Fibroblast of skin of back (primary cell): ENCODE measurements at places on chromosomes 1 and 21.
A peak's percentile ranks its signal among the peaks of the same experiment; 100 is the strongest.

GRCh38 chr1:90964444-90965035 lies 57.3 kb downstream of the ZNF644 start:
- peak; percentile 29 for DNase-seq

GRCh38 chr1:9345922-9346321 lies 53.2 kb downstream of the SPSB1 start:
- no peak for DNase-seq

DNA sequence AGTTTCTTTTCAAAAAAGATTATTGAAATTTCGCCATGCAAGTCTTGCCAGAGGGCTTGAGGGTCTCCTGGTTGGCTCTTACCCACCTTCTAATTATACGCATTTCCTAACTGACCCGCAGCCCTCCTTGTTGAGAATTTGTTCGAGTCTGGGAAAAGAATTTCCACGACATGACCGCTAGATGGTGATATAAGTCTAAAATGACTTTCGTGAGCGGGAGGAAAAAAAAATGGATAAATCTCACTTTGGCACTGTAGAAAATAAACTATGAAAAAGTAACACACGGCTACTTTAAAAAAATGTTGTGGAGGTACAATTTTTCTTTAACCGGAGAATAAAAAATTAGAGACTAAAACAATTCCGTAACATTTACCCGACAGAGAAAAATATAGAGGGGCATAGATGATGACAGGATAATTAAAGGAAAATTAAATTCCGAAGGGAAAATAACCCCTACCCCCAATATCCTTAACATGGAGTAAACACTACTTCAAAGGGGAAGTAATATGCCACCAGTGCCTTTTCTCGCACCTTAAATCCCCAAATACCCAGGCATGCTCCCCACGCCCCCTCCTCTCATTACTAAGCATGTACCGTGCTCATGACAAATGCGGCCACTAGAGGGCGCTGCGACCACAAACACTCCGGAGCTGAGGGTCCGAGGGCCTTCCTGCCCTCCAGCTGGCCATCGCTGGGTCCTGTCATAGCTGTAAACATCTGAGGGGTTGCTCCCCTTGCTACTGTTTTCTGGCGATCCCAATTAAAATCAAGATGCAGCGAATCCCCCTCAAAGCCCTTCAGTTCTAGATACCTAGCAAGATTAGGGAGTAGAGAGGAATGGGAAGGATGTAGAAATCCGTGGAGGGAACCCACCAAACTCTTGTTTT lies 266.9 kb downstream of the ASTN1 start:
- peak; percentile 64 for DNase-seq

DNA sequence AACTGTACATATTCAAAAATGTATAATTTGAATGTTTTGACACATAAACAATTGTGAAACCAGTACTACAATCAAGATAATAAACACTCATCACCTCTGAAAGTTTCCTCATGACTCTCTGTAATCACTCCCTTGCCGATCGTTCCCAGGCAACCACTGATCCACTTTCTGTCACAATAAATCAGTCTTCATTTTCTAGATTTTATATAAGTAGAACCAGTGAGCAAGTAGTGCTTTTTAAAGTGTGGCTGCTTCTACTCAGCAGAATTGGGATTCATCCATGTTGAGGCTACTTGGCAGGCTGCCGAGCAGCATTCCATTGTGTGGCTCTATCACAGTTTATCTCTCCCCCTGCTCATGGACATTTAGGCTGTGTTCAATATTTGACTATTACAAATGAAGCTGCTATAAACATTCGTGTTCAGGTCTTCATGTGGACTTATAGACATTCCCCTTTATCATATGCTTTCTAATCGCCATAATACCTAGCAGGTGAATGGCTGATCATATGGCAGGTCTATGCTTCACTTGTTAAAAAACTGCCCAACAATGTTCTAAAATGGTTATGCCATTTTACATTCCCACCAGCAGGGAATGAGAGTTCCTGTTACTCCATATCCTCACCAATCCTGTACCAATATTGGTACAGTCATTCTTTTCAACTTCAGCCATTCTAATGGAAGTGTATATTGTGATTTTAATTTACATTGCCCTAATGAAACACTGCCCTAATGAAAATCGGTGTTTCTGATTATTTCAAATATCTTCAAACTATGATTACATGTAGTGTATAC lies 20.5 kb downstream of the TEX38 start:
- peak; percentile 39 for DNase-seq

GRCh38 chr1:231899713-231900435 lies 273.3 kb downstream of the DISC1 start:
- DNase-seq: no peak

GRCh38 chr1:194795917-194796593 lies 1609.6 kb upstream of the B3GALT2 start:
- no peak for DNase-seq

DNA sequence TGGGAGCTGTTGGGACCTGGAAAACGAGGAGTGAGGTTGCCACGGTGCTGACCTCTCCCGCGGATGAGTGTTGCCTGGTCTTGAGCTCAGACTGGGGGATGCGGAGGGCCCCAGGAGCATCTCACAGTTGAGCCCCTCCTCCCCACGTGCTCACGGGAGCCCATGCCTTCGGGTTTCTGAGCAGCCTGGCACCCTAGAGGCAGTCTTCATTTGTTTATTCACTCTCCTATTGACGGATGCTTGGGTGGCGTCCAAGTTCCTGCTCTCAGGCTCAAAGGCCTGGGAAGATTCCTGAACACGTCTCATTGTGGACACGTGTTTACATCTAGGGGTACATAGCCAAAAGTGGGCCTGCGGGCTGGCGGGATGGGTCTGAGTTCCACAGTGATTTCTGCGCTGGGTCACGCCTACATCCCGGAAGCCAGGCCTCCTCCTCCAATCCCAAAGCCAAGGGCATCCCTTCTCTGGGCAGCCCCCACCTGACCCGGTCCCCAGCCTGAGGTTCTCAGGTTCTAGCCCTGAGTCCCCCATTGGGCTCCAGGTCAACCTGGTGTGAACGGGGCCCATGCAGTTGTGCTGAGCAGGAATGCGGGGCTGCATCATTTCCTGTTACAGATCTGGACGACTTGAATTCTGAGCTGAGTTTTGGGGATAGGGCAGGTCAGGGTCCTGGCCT lies 14.7 kb downstream of the WNT3A start:
- DNase-seq: no peak

GRCh38 chr21:36437745-36438128 lies 42.2 kb downstream of the CLDN14 start:
- DNase-seq: peak; percentile 87

DNA sequence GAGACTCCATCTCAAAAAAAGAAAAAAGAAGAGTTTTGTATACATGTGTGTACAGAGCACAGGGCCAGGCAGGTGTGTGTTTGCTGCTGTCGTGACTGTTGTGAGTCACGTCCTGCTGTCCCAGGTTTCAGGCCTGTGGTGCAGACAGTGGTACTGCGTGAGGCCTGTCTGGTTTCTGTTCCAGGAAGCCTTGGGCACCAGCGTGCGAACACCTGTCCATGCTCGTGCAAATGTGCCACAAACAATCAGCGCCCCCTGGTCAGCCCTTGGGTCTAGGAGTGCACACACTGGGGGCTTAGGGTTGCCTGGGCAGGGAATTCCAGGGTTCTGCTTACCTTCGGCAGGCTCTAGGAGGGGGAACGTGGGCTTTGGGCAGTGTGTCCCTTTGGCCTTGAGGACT lies 16.9 kb downstream of the GPR157 start:
- DNase-seq: no peak

DNA sequence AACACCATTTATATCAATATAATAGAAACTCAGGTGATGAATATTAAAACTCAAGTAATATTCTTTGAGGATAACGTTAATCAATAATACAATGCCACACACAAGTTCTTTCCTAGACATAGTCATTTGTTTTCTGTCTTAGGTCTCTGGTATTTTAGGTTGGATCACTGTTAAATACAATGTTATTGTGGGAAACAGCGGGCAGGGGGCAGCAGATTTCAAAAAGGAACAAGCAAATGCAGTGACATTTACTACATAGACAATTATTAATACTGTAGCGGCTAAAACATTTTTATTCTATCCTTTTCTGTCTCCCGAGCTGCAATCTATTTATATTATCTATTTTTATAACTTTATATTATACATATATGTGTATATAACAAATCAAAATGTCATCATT lies 186.4 kb upstream of the ZNHIT6 start:
- DNase-seq: peak; percentile 65

GRCh38 chr1:26274801-26275425 lies 5.0 kb upstream of the SH3BGRL3 start:
- DNase-seq: no peak

DNA sequence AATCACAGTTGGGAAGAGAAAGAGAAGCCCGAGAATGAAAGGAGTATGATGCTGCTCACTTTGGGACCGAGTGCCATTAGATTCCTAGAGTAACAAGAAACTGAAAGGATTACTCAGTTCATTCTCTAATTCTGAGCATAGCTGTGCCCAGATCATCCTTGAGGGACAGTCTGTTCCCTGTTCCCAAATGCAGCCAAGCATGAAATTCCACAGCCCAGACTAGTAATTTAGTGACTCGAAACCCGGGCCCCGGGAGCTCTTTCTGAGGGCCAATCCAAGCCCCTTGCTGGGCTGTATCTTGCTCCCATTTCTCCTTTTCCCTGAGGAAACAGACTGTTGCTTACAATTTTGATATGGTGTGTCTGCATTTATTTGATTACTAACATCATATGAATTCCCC lies 30.0 kb upstream of the ETS2 start:
- no peak for DNase-seq

DNA sequence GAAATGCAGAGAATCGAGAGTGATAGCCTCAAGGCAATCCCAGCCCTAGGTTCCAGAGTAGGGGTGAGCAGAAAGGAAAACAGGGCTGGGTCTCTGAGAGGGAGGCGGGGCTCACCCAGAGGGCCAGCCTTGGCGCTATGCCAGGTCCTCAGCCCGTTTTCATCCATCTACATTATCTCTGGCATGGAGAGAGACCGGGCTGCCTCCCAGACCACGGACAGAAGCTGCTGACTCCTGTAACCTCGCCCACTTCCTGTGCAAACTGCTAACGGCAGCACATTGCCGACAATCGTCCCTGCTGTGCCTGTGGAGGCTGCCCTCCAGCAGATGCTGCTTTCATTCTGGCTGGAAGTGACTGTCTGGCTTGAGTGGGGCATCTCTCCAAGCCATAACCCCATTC lies 569.1 kb downstream of the NPHP4 start:
- no peak for DNase-seq

- no peak for DNase-seq
Measured at GRCh38 chr1:3263790-3264189, 190.7 kb upstream of the ARHGEF16 start.

- no peak for DNase-seq
Measured at GRCh38 chr1:150243003-150243402, 7.1 kb upstream of the ANP32E start.

- DNase-seq: peak; percentile 1
Measured at GRCh38 chr1:193366764-193367507, 180.5 kb upstream of the B3GALT2 start.

DNA sequence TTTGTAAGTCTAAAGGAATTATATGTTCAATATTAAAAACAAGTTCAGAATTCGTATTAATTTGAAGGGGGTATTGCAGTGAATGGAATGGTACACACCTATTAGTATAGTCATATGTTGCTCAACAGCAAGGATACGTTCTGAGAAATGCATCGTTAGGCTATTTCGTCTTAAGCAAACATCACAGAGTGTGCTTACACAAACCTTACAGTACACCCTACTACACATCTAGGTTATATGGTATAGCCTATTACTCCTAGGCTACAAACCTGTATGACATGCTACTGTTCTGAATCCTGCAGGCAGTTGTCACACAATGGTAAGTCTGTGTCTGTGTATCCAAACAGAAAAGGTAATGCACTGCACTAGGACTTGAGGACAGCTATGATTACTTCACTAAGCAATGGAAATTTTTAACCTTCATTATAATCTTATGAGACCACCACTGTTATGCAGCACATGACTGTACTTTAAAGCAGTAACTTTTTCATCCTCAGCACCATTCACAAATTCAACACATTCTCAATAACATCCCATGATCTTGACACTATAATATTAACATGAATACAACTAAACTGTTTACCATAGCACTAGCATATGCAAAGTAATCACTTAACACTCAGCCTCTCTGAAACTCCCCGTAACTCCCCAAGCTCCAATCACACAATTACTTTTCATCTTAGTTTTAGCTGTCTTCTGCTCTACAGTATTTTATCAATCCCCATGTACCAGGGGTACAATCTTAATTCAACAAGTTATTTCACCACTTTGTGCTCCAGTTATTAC lies 14.4 kb upstream of the PSMG1 start:
- DNase-seq: no peak

DNA sequence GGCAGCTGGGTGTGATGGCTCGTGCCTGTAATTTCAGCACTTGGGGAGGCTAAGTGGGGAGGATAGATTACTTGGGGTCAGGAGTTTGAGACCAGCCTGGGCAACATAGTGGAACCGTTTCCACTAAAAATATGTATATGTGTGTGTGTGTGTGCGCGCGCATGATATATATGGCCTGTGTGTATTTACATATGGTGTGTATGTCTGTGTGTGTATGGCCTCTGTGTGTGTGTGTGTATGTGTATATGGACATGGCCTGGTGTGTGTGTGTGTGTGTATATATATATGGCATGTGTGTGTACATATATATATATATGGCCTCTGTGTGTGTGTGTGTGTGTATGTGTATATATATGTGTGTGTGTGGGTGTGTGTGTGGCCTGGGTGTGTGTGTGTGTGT lies 16.0 kb upstream of the SLC2A7 start:
- DNase-seq: no peak

DNA sequence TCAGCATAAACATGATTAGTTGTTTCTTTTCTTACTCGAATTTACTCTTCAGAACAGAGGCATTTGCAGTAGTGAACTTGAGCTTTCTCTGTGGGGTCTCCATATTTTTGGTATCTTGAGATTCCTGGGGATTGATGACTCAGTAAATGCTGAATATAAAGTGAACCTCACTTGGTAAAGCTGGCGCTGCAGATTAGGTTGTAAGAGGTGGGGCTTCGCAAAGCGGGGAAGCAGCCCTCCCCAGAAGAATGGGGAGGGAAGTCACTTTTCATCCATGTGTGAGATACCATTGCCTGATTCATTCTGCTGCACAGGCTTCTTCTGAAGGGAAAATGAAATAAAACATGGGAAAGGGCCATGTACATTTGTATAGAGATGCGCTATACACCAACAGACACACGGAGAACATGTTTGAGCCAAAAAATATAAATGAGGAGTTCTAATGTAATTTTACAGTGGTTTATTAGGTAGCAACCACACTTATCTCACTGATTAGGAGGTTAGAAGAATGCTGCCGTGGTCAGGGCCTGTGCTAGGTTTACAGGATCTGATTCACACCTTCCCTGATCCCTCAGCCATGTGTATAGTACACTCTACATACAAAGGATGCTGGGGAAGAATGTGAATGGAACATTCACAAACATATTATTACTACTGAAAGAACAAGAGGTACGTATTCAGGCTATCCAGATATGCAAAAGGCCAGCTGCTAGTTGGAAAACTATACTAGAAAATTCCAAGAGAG lies 63.5 kb downstream of the DNTTIP2 start:
- peak; percentile 75 for DNase-seq

- DNase-seq: peak; percentile 9
Measured at GRCh38 chr1:62271948-62272728, 47.1 kb downstream of the KANK4 start.

- peak; percentile 34 for DNase-seq
Measured at GRCh38 chr1:15803380-15803779, 4.1 kb downstream of the UQCRHL start.
